ENCODE measurements at places on chromosomes 4 and X.

DNA sequence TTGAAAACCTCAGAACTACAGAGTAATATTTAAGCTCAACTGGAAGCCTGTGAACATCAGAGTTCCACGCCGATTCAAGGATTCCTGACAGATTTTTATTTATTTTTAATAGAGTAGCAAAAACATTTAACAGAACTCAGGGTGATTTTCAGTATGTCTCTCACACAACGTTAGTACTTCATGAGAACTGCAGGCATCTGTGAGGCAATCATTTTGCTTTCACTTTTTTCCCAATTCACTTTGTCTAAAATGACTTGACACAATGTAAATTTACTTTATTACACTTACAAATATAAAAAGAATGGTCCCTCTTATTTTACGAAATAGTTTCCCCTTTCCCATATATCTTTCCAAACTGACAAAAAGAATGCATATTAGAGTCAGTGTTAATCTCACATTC, 869.5 kb upstream of the EPHA5 start:
- no peak for DNase-seq

- no peak for DNase-seq
These were observed 325.7 kb downstream of the PCDH7 start for GRCh38 chr4:31045724-31046318.

- no peak for DNase-seq
These were observed 64.7 kb downstream of the IL13RA2 start for GRCh38 chrX:114952696-114953095.

DNA sequence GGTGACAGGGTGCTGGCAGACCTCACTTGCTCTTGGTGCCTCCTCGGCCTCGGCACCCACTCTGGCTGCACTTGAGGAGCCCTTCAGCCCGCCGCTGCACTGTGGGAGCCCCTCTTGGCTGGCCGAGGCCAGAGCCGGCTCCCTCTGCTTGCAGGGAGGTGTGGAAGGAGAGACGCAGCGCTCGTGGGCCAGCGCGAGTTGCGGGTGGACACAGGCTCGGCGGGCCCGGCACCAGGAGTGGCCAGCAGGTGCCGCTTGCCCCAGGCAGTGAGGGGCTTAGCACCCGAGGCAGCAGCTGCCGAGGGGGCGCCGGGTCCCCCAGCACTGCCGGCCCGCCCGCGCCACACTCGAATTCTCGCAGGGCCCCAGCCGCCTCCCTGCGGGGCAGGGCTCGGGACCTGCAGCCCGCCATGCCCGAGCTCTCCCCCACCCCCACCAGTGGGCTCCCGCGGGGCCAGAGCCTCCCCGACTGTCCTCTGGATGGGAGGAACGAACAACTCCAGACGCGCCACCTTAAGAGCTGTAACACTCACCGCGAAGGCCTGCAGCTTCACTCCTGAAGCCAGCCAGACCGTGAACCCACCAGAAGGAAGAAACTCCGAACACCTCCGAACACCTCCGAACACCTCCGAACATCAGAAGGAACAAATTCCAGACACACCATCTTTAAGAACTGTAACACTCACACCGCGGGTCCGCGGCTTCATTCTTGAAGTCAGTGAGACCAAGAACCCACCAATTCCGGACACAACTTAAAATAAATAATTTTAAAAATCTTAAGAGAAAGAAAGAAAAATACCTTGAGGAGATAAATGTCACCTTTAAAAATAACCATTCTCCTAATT, 311.1 kb upstream of the SLC7A11 start:
- no peak for DNase-seq

- DNase-seq, result no peak
These were observed 219.4 kb downstream of the SLC4A4 start for GRCh38 chr4:71558248-71558647.

- peak; percentile 12 for DNase-seq
These were observed 50.3 kb downstream of the MED28 start for GRCh38 chr4:17664755-17665154.

Data from fibroblast of skin of scalp (primary cell).